ENCODE measurements at places on chromosomes 12 and 14.
A peak's percentile ranks its signal among the peaks of the same experiment; 100 is the strongest.

DNA sequence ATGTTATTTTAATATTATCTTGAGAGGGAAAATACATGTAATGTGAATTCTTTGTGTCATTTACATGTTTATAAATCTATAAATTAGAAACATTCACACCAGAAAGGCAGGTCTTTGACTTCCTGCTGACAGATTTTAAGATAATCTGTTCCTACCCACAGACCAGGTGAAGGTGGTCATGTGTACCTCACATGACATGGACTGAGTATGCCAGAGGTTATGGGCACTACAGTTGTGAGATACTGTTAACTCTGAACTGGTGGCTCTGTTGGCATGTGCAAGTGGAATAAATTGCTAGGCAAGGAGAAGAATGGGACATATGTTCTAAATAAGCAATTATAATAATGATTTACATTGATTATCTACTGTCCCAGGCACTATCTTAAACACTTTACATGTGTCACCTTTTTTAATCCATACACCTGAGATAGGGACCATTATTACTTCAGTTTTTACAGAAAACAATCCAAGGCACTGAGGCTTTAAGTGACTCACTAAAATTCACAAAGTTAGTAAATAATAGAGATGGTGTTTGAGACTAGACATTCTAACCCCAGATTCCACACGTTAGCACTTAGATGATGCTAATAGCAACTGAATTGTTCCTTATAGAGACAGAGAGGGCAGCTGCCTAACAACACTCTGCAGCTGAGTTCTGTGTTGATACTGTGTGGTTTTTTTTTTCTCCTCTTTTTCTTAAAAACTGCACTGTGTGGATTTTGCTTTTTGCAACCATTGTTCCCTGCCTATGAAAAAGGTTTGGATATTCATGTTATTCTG lies 23.8 kb downstream of the SLC16A7 start:
- no peak for DNase-seq

DNA sequence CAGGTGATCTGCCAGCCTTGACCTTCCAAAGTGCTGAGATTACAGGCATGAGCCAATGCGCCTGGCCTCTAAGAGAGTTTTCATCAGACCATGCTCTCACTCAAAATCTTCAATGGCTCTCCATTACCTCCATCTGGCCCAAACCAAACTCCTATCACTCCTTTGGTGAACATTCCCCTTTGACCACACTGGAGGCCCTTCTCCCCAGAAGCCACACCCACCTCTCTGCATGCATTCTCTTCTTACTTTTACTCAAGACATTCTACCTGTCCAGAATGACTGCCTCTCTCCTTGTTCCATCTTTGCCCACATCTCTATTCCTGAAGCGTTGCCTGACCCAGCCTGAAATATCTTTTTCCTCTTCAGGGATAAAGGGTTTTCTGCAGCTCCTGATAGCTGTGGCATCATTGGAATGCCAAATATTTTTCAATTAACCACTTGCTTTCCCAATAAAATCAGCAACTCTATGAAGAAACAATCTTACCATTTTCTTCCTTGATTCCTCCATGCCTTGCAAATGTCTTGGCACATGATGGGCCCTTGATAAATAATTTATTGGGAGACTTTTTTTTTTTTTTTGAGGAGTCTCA lies 15.5 kb downstream of the PLEK2 start:
- DNase-seq = no peak

- DNase-seq = no peak
These were observed 24.6 kb upstream of the KIF26A start for GRCh38 chr14:104113631-104114420.

GRCh38 chr12:126776026-126776655 lies 1490.8 kb upstream of the TMEM132C start:
- no peak for DNase-seq

- DNase-seq = peak; percentile 49
These were observed at the start of gene POC1B for GRCh38 chr12:89525824-89526770. TSS of gene POC1B (minus strand) at chr12:89526047. CDS start at chr12:89525895, 152 bp downstream.

DNA sequence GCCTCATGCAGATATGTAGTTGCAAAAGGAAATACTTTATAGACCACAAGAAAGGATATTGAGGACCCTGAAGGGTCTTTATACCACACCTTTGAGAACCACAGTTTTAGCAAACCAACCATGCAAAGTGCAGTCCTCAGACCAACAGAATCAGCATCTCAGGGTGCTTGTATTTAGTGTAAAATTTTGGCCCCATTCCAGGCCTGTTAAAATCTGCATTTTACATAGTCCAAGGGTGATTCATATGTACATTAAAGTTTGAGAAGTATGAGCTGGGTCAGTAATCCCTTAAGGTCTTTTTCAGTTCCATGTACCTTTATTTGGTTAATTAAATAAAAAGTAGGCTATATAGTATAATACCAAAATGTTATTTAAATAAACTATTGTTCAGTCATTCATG lies 91.2 kb downstream of the WNK1 start:
- no peak for DNase-seq

DNA sequence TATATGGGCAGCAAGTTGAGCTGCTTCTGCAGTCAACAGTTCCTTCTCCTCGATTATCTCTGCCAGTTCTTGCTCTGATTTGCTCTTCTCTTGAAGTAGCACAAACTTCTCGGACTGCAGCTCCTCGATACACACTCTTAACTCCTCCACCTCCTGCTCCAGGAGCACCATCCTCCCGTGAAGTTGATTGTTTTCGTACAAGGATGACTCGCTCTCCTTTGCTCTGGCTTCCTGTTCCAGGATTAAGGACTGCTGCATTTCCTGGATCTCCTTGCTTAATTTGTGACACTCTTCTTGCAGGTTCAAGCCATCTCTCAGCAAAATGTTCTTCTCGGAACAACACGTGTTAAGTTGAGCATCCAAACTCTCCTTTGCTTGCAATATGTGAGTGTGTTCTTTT lies 56.2 kb upstream of the VPS33A start:
- no peak for DNase-seq

GRCh38 chr12:109777544-109777943 lies 55.7 kb downstream of the TRPV4 start:
- DNase-seq = no peak

DNA sequence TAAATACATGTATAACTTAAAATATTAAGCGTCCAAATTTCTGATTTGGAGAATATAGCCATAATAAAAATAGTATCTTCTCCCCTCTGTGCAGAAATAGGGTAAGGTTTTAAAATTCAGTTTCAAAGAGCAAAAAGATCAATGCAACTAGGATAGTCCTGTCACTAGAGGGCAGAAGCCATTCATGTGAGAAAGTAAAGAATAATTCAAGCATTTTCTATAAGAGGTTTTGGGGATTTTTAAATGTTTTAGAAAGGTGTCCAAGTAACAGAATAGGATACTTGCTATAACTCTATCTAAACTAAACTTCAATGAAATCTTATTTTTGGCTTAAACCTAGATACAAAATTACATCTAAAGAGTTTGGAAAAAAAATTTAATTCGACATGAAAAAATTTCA lies 50.3 kb downstream of the ADAMTS20 start:
- no peak for DNase-seq

DNA sequence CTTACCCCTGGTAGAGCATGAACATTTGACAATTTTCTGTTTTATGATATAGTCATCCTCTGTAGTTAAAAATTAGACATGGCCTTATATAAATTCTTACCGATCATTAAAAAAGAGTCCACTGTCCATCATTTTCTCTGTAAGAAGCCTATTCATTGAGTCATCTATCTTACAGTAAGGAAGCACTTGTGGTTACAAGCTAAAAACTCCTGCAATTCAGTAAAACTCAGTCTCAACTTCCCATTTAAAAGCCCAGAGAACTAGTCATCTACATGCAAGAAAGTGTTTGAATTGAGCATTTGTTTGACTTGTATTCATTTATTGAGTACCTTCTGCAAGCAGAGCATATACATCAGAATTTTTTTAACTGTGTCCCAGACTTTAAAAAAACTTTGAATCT lies 63.3 kb downstream of the GTF2A1 start:
- no peak for DNase-seq

DNA sequence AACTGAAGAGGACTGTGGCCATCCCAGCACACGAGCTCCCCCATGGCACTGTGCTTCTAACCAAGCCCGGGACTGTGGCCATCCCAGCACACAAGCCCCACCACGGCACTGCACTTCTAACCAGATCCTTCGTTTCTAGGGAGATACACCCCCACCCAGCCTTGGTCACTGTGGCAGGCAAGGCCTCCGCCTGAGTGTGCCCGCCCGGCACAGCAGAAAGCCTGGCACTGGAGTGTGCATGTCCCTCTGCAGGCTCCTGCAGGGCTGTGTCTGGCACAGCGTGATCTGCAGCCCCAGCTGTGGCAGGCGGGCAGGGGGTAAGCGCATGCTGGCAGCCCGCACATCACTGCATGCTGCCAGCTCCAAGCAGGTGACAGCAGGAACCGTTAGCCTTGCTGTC lies 49.8 kb downstream of the CCDC85C start:
- no peak for DNase-seq

- no peak for DNase-seq
These were observed 9.9 kb downstream of the LRRC74A start for GRCh38 chr14:76836029-76836630.

- DNase-seq = no peak
These were observed 777 bp downstream of the ARF3 start for GRCh38 chr12:48956279-48957140.

DNA sequence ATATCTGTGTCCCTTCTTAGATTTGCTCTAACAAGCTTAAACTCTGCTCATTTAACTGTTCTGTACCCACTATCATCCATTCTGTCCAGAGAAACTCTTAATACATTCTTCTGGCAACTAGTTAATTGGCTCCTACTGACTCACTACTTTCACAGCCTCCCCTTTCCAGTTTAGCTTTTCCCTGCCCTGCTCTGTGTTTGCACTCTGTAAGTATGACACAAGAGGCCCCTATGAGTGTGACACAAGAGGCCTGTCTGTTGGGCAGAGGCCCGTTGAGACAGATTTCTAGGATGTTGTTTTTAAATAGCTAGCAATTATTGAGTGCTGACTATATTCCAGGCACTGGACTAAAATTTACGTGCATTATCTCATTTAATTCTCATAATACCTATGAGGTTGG lies 246.0 kb upstream of the DAAM1 start:
- no peak for DNase-seq

DNA sequence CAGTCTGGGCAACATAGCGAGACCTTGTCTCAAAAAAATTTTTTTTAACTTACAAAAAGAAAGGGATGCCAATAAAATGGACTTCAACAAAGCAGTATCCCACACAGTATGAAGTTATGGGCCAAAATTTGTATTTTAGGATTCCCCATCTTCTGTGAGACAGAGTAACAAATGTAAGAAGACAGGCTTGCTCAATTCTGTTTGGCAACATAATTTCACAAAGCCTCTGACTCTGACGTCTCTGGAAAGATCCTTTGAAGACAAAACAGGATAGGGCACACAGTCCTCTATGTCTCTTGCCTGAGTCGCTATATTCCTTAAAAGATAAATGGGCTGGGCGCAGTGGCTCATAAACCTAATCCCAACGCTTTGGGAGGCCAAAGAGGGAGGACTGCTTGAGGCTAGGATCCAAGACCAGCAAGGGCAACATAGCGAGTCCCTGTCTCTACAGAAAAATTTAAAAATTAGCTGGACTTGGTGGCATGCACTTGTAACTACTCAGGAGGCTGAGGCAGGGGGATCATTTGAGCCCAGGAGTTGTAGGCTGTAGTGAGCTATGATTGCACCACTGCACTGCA lies 1.1 kb upstream of the HOMEZ start:
- DNase-seq = no peak

- no peak for DNase-seq
These were observed 899 bp downstream of the TPCN1 start for GRCh38 chr12:113221997-113222729.

GRCh38 chr12:65715961-65716360 lies 108.3 kb upstream of the HMGA2 start:
- no peak for DNase-seq

DNA sequence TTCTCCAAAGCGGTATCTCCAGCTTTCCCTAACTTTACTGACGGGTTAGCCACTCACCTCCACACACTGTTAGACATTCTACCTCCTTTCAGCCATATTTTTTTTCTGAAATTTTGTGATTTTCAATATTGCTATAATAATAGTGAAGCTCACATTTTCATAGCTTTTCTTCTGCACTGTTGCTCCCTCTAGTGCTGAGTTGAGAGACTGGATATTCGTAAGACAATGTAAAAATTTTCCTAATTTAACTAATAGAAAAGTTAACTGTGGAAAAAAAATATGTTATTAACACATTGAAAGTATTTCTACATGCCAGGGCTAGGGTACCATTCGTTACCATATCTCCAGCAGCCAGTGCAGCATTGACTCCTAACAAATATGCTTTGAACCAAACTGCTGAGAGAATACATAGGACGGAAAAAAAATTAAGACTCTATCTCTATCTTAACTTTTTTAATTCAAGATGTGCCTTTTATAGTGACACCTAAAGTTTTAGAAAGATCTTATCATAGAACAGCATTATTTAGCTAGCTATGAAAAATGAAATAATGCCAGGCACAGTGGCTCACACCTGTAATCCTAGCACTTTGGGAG lies 48.7 kb upstream of the ABCC9 start:
- DNase-seq = no peak

DNA sequence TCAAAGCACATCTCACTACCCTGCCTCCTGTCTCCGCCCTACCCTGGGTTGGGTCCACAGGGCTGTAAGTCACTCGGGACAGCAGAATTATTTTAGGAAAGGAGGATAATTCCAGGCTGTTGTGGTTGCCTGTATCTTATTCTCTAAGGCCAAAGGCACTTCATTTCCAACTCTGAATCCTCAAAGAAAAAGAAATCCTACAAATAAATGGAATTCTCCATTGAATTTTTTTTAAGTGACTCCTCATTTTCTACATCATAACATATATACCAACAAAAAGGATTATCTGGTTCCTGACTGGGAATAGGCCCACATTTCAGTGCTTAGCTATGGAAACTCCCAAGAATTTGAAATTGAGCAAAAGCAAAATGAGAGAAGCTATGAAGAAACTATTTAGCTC lies 186.4 kb downstream of the ITPR2 start:
- no peak for DNase-seq

DNA sequence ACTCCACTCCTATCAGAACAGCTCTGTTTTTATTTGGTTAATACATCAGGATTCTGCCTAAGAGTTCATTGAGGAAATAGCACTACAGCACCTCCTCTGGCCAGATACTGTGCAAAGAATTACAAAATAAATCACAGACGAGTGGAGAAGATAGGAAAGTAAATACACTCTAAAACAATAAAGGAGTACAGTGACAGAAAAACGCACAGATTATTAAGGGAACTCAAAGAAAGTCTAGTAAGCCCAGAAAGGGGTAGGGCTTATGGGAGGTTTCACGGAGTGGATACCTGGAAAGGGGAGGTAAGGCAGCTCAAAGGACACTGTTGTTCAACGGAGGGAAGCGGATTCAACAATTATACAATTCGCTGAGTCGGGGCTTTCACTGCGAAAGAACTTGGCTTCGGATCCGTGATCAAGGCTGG lies 5.5 kb downstream of the OR10AD1 start:
- DNase-seq = no peak
